Heart left ventricle (tissue), 16 donors: ENCODE measurements at places on chromosomes 7 and 10. TPM values are rescaled to one million over a fixed set of nuclear protein-coding genes. Genes with fewer than 3 reads are reported as not detected.

DNA sequence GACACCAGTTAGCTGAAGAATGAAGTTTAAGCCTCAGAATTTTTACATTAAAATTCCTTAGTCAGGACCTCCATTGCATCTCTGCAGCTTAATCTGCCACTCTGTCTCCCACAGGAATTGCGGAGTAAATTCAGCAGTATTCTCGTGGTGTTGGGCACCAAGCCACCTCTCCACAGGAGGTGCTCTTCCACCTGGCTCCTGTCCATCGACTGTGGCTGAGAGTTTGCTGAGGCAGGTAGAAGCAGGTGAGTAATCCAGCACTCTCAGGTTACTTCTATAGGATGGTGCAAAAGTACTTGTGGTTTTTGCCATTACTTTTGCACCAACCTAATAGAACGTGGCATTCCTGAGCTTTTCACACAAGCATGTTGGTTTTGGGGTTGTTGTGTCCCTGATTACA is 134.1 kb downstream of the GFRA1 start:
- no peak for DNase-seq

DNA sequence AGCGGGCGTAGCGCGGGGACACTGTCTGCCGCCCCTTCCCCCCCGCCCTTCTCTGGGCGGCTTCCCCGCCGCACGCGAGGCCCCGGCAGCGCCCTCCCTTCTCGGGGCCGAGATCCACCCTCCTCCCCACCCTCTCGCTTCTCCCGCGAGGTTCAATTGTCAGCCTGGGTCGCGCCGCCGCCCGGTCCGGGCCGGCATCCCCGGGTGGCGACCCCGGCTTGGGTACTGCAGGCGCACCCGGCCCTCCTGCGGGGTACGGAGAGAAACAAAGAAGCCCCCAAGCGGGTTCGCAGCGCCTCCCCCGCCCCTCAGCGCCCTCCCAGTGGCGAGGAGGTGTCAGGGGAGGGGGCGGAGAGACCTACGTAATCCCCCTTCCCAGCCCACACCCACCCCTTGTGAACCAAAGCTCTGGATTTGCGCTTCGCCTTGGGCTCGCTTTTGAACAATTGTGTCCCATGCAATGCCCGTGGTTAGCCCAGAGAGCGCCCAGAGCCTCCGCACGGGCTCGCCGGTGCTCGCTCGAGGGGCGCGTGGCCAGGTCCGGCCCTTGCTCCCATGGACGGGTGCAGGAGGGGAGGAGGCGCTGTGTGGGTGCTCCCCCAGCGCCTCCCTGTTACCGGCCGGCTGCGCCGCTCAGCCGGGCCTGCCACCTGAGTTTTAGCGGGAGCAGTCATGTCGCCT is 634 bp downstream of the HECW1 start:
- DNase-seq, result no peak

Gene SLC16A12
- 1.7 TPM for polyA plus RNA-seq

- DNase-seq, result no peak
Measured at GRCh38 chr10:78901694-78902093, 167.1 kb upstream of the ZMIZ1 start.

DNA sequence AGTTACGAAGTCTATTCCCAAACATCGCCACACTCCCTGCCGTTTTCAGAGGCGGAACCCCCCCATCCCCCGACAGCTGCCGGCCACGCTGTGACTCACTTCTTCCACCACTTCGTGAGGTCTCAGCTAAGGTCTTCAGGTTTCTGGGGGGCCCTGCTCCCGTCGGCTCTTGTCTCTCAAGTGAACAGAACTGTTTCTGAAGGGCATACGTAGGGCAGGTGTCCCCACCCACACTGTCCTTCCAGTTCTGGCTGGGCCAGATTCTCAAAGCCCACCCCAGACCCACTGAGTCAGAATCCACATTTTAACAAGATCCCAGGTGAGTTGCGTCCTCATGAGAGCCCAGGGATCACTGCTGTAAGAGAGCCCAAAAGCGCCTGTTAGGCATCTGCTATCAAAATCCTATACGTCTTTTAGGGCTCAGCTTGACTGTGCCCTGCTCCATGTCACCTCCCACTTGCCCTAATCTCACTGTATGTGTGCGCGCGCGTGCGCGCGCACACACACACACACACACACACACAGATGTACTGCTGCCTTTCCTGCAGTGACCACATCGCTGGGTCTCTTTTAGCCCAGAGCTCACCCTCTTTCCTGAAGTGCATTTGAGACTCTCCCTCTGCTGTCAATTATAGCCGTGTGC is 78.8 kb downstream of the PROSER2 start:
- DNase-seq, result peak; percentile 9

Gene RBP4
- polyA plus RNA-seq, result 19.5 TPM

- DNase-seq, result no peak
Measured at GRCh38 chr7:36188906-36189305, 35.9 kb downstream of the EEPD1 start.

- DNase-seq, result no peak
Measured at GRCh38 chr7:19610194-19610943, 98.5 kb downstream of the POLR1F start.

DNA sequence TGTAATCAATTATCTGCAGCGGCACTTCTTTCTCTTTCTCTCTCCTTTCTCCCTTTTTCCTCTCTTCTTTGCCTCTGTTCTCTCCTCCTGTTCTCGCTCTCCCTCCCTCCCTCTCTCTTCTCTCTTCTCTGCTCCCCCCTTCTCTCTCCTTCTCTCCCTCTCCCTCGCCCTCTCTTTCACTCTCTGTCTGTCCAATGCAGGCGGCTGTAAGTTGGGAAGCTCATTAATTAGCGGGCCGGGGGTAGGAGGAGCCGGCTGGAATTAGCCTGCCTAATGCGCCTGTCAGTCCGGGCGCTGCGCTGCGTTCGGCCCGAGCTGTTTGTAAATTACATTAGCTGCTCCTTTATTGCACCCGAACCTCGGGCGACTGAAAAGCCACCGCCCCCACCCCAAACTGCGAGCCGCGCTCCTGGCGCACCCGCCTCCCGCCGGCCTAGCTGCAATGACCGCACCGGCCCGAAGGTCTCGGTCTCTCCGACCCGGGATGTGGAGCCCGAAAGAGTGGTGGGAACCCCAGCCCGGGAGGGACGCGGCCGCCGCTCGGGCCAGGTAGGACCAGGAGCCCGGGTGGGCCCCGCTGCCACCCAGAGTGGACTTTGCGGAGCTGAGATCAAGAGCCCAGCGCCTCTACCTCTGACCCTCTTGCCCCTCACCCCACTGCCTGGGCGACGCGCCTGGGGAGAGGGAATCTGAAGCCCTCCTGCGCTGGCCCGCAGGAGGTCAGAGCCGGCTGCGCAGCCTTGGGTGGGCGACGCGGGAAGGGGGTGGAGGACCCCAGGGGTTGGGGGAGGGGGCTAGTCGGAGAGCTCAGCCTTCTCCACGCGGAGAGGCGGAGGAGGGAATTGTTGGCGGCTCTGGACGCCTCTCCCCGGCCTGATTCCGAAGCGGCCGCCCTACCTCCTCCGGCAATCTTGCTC is at the start of gene LBX1:
LBX1 (minus strand) TSS at position 198 of the 917 bp plus-strand sequence. CDS start 648 bp downstream, outside the sequence.
- no peak for DNase-seq
